Activated CD4-positive, alpha-beta T cell treated with anti-CD3 and anti-CD28 coated beads, Interleukin-2, amount 10 ng/mL, durations not matched to agents 24 days and 14 days (primary cell): ENCODE measurements at places on chromosomes 3 and 15. TPM values are rescaled to one million over a fixed set of nuclear protein-coding genes. Genes with fewer than 3 reads are reported as not detected.

GRCh38 chr15:50854601-50855490, 53.6 kb upstream of the AP4E1 start:
- no peak for DNase-seq
- H3K27me3 ChIP-seq = peaks cover 14% of the 10 kb centered on the region
- H3K27ac ChIP-seq = no peak overlapping the region
- H3K4me1 ChIP-seq = no peaks in the 10 kb centered on the region
- H3K36me3 ChIP-seq = no peaks in the 10 kb centered on the region

DNA sequence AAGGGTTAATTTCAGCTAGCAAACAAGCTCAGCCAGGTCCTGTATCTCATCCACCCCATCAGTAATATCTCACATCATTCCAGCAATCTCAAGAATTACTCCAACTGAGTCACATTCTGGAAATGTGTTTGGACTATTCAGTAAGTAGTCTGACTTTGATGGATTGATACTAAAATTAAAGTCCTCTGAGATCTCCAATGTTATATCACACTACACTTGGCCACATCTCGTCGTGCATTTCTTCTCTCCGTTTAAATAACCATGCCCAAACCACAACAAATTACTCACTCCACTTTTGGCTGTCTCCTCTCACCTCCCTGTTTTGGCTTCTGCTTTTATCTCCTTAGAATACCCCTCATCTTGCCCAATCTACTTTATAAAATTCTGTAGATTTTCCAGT, 292.2 kb downstream of the PYDC2 start:
- no peaks in the 10 kb centered on the region for H3K36me3 ChIP-seq
- no peaks in the 10 kb centered on the region for H3K27me3 ChIP-seq
- no peak for DNase-seq
- H3K4me3 ChIP-seq = no peak overlapping the region
- H3K27ac ChIP-seq = no peak overlapping the region

- DNase-seq = no peak
- peaks cover under 1% of the 10 kb centered on the region for H3K36me3 ChIP-seq
- H3K27ac ChIP-seq = no peak overlapping the region
- no peak overlapping the region for H3K4me3 ChIP-seq
- H3K27me3 ChIP-seq = no peaks in the 10 kb centered on the region
These were observed 252.1 kb upstream of the ST8SIA2 start for GRCh38 chr15:92141607-92142006.

SPATA12 gene
- not detected in 2 replicates for total RNA-seq

EOMES gene
- 7.4 and 7.8 TPM in 2 replicates for total RNA-seq

DNA sequence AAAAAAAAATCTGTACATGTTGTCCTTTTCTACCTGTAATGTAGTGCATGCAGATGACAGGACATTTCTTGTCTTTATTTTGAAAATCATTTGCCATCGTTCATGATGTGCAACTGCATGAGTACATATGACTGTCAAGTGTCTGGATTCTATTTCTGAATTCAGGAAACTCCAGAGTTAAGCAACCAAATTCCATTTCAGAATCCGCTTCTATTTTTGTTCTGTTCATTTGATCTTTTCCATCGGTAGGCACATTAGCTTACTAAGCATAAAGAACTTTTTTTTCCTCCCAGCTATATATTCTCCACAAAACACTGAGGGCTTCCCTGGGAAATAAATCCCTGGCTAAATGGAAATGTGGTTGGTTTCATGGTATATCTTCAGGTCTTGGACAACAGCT, 365.6 kb downstream of the PTPRG start:
- no peak overlapping the region for H3K27ac ChIP-seq
- no peak overlapping the region for H3K4me3 ChIP-seq
- no peaks in the 10 kb centered on the region for H3K4me1 ChIP-seq
- no peaks in the 10 kb centered on the region for H3K27me3 ChIP-seq
- DNase-seq = no peak
- no peaks in the 10 kb centered on the region for H3K36me3 ChIP-seq

DNA sequence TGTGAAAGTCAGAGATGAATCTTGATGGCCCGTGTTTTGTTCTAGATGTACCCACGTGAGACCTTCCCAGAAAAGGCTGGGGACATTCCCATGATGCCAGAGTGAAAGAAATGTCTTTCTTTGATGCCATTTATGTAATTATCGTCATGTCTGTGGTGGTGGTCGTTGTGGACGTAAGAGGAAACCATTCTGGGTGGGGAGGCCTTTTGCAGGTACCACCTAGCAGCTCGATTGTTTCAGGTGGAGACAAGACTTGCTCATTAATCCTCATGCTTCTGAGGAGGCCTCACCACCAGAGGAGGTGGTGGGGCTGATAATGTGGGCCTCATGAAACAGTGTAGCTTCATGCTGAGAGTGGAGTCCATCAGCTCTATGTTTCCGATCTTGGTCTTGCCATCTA, 58.1 kb upstream of the USP3 start:
- no peak overlapping the region for H3K4me3 ChIP-seq
- peaks cover 4% of the 10 kb centered on the region for H3K4me1 ChIP-seq
- H3K36me3 ChIP-seq = no peaks in the 10 kb centered on the region
- peak; percentile 60 for DNase-seq
- peaks cover 9% of the 10 kb centered on the region for H3K27me3 ChIP-seq

SERINC4 gene
- total RNA-seq = 0.28 and 0.33 TPM in 2 replicates
